Right renal cortex interstitium (tissue), 3 donors: ENCODE measurements at places on chromosomes 5 and 9. TPM values are rescaled to one million over a fixed set of nuclear protein-coding genes. Genes with fewer than 3 reads are reported as not detected.

Gene RELL2
- polyA plus RNA-seq: 0.64 TPM

Gene IFNA13
- not detected for polyA plus RNA-seq

- no peak for DNase-seq
These were observed 399.7 kb downstream of the TLE1 start for GRCh38 chr9:81289622-81290021.

DNA sequence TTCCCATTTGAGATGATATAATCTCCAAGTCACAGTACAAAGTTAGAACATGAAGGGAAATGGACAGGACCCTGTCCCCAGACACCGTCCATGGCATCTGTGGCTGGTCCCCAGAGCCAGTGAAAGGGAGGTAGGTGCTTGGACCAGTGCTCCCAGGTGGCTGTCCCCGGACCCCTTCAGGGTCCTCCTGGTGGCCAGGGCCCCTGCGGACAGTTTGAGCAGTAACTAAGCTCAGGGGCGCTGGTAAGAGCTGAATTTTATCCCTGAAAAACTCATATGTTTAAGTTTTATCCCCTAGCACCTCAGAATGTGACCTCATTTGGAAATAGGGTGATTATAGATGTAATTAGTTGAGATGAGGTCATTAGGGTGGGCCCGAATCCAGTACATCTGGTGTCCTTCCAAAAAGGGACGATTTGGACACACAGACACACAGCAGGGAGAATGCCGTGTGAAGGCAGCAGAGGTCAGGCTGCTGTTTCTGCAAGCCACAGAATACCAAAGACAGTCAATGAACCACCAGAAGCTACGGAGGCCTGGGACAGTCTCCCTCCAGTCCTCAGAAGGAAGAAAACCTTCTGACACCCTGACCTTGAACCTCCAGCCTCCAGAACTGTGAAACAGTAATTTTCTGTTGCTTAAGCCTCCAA is 185.0 kb downstream of the ATPSCKMT start:
- no peak for DNase-seq

DNA sequence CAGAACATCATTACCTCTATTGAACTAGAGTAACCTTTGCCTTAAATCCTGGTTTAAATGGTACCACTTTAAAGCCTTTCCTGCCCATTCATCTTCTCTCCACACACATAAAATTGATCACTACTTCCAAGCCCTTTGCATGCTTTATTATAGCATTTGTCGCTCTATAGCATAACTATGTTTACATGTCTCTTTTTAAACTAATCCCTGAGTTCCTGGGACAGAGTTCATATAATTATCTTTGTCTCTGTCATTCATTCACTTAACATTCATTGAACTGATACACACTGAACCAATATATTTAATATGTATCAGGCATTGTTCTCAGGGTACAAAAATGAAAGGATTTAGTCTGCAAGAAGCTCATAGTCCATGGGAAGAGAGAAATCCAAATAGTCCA is 37.3 kb downstream of the RECK start:
- DNase-seq: no peak
